Activated T-helper 1 cell treated with Interleukin-2 at 50 U/mL for 16 hours (primary cell): ENCODE measurements at places on chromosomes 5 and 9.
A peak's percentile ranks its signal among the peaks of the same experiment; 100 is the strongest.

DNA sequence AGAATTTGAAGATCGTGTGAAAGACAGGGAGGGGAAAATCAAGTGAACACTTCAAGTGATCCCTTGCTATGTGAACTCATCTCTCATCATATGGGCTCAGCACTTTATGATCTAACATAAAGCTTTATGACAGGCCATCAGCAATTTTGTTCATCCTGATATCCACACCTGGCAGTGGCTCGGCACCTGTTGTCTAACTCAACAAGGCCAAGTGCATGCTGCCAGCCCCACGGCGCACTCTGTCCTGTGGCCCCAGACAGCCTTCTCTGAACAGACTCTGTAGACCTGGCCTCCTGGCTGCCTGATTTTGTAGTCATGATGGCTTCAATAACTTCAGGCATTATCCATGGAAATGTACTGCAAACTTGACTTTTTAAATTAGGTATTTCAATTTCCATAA, 106.3 kb downstream of the MEF2C start:
- DNase-seq = no peak

- no peak for DNase-seq
Measured at GRCh38 chr5:10581867-10582511, 18.1 kb downstream of the ANKRD33B start.

DNA sequence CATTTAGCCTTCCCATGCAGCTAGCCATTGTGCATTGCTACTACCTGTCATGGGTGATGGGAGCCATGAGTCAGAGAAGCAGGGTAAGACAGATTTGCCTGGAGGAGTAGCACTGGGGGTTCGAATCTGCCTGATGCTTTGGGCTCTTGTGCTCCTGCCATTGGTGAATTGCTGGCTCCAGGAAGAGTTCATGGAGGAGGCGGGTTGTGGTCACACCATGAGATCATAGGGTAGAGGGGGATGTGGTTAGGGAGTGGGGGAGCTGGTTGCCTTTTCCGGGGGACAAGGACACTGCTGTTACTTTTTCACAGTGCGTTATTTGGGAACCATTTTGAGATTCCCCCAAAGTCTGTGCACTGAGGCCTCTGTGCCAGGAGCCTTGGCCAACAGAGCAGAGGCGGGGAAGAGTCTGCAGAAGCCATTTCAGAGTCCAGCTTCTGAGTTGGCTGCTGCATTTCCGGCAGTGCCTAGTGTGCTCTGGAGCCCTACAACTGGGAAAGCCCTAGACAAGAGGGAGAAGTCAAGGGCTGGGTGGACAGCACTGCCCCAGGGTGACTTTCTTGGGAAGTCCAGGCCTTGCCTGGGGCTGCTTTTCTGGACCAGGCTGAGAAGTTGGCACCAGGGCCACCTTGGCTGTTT, 6.2 kb downstream of the ANGPTL2 start:
- no peak for DNase-seq

GRCh38 chr5:18675041-18675440, 1040.8 kb downstream of the TAF11L14 start:
- DNase-seq = no peak

GRCh38 chr9:136856079-136856476, 3.9 kb downstream of the MAMDC4 start:
- DNase-seq = no peak

DNA sequence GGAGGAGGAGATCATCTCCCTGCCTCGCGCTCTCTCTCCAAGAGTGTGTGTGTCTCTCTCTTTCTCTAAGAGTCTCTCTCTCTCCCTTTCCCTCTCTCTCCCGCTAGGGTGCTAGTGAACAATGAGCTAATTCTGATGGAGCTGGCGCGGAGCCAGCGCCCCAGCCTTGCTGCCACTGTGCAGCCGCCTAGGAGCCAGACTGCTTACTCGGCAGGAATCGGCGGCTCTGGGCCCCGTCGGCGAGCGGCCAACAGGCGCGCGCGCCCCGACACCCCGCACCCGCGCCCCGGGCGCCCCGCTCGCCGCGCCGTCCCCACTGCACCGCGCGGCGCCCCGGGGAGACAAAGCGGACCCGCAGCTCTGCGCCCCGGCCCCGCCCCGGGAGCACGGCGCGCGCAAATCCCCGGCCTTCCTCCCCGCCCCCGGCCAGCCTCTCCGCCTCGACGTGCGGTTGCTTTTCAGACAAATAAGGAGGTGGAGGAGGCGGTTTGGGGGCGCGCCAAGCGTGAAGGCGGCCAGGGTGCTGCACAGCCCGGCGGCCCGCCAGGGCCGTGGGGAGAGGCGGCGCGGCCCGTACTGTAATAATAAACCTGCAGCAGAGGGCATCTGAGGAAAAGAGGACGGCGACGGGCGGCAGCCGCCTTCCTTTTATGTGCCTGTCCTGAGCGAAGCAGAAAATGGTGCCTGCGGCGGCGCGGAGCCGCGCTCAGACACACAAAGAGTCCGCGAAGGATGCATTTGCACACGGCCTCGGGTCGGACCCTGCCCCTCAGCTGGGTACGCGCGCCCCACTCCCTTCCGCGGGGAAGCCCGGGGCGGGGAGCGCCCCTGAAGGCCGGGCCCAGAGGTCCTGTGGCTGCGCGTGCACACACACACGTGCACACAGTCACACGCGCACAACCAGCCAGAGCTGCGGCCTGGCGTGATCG, 625 bp upstream of the NREP start:
- peak; percentile 51 for DNase-seq

GRCh38 chr9:21687351-21687750, 115.1 kb upstream of the MTAP start:
- DNase-seq = no peak

- DNase-seq = peak; percentile 19
Measured at GRCh38 chr9:5629312-5630080, 589 bp downstream of the RIC1 start.

DNA sequence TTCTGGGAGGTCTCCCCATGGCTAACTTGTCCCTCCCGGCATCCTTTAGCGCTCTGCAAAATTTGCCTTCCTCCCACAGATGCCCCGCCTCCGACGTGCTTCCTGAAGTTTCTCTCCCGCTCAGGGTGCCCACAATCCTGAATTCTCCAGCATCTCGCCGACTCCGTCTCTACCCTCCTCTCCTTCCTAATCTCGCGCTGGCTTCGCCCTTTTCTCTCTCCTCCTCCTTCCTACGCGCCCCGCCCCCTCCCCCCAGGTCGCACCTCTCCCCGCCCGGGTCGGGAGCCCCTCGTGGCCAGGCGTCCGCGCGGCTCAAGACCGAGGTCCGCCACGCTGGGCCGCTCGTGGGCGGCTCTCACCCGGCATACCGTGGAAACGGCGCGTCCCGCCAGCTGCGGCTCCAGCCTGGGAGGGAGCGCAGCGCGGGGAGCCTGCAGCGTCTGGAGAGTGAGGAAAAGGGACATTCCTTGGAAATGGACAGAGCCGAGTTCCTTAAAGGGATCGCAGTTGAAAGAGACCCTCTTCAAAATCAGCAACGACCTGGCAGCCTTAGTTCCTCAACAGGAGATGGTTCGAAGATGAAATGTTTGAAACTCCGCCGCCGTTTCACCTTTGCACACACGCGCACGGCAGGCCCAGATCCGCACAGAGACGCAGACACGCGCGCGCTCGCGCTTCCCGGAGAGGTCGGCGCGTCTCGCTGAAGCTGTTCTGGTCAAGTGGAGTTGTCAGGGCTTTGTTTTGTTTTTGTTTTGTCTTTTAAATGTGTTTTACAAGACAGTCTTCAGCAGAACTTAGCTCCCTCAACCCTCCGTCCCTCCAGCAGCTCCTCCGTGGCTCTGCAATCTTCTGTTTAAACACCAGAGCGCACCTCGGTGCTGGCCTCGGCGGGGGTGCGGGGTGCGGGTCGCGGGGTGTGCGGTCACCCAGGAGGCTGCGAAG, 5.0 kb upstream of the IRX2 start:
- DNase-seq = no peak

- no peak for DNase-seq
Measured at GRCh38 chr5:121731377-121731776, 120.3 kb upstream of the FTMT start.

- DNase-seq = no peak
Measured at GRCh38 chr9:135403733-135404450, 75.7 kb upstream of the PPP1R26 start.

- DNase-seq = no peak
Measured at GRCh38 chr9:82722051-82722450, 340.9 kb downstream of the RASEF start.

DNA sequence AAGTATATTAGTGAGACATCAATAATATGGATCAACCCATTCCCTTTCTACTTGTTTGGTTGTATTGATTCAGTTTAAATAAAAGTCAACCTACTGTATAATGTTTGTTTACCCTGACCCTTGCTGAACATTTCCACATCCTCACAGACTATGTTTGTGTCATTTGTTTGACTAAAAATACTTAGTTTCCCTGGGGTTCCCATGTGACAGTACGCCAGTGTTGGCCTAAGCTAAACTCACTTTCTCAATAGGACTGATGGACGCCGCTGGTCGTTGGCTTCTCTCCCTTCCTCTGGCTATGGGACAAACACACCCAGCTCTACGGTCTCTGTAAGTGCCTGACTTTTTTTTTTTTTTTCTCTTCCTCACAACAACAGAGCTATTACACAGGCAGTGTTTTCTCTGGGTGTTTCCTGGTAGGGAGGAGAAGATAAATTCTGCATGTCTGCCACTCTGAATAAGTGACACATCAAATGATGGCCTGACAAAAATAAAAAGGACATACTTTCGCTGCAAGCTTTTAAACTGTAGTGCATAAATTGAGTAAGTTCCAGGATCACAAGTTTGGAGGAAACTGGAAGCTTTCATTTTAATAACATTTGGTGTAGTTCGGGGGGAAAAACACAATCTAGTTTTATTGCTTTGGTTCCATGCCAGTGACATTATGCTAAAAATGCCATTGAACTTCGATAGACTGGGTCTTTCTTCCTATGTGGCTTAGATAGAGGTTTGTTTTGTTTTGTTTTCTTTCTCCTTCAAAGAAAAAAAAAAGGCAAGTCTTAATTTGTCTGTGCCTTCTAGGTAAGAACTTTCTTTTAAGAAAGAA, 101.0 kb downstream of the CD180 start:
- no peak for DNase-seq

GRCh38 chr5:79829260-79829659, 139.6 kb downstream of the CMYA5 start:
- no peak for DNase-seq

DNA sequence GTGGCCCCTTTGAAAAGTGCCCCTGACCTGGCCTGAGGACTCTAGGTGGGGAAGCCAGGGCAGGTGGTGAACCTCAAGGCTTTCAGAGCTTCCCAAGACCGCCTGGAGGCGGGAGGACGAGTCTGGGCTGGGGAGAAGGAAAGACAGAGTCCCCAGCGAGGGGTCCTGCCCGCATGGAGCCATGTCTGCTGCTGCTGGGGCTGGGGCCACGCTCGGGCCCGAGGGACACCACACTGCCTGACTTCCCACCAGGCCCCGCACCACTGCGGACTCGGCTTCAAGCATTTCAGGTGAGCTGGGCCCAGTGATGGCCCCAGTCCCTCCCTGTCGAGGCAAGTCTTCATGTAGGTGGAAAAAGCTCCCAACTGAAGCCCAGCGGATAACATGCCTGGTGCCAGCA, 62.1 kb upstream of the SARDH start:
- no peak for DNase-seq

- DNase-seq = no peak
Measured at GRCh38 chr5:170480260-170480659, 23.6 kb upstream of the KCNIP1 start.

DNA sequence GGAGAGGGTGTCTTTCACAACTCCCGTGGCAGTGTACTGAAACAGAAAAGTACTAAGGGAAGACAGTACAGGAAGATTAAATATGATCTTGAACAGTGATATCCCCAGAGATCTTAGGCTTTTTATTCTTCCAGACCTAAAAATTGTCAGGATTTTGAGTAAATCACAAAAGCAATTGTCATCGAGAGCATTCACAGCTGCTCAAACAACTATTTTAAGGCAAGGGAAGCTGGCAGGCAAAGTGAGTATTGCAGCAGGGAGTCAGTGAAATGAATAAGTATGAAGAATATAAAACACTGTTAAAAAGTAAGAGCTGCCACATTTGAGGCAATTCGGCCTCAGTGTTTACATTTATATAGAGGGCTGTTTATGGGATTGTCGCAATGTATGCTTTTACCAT, 479.0 kb downstream of the CAAP1 start:
- DNase-seq = no peak

- DNase-seq = no peak
Measured at GRCh38 chr5:65073250-65073661, 304.5 kb downstream of the CWC27 start.

- DNase-seq = no peak
Measured at GRCh38 chr9:79155308-79155707, 416.5 kb upstream of the TLE4 start.

- DNase-seq = no peak
Measured at GRCh38 chr9:13151489-13151888, 128.0 kb downstream of the MPDZ start.

DNA sequence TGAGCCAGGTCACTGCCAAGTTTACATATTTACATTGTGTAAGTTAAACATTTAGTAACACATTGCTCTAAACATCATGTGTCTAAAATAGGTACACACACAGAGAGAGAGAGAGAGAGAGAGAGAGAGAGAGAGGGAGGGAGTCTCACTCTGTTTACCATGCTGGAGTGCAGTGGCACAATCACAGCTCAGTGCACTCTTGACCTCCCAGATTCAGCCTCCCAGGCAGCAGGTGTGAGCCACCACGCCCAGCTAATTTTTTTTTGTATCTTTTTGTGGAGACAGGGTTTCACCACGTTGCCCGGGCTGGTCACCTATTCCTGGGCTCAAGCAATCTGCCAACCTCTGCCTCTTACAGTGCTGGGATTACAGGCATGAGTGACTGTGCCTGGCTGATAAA, 1045.3 kb downstream of the TLE1 start:
- no peak for DNase-seq

DNA sequence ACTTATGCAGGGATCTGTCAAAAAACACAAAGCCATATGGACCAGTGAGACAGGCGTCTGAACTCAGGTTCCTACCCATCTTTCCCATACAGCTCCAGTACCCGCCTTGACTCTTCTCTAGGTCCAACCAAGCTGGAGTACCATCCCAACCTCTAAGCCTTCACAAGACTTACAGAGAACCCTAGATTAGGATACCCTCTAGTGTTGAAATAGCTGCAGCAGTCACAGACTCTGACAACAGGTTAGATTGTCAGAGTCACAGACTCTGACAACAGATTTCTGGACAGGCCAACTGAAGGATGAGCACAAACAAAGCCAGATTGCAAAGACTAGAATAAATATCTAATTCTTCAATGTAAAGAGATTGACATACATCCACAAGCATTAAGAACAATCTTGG, 266.1 kb downstream of the GRIA1 start:
- no peak for DNase-seq

DNA sequence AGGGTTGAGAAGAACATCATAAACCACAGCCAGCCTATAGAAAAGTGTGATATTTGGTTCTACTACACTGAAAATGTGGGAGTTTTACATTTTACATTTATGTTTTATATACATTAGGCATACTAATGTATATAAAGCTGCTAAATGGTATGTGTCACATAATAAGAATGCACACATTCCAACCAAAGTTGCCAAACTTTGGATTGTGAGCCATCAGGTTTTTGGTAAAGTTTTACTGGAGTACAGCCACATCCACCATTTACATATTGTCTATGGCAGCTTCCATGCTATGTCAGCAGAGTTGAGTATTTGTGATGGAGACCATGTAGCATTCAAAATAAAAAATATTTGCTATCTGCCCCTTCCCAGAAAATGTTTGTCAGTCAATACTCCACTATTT, 23.1 kb upstream of the TARS1 start:
- no peak for DNase-seq

GRCh38 chr9:115999498-115999897, 154.1 kb upstream of the PAPPA start:
- no peak for DNase-seq

GRCh38 chr5:17103461-17103860, 114.0 kb upstream of the BASP1 start:
- DNase-seq = no peak
